ENCODE measurements at places on chromosomes 3 and 15.

DNA sequence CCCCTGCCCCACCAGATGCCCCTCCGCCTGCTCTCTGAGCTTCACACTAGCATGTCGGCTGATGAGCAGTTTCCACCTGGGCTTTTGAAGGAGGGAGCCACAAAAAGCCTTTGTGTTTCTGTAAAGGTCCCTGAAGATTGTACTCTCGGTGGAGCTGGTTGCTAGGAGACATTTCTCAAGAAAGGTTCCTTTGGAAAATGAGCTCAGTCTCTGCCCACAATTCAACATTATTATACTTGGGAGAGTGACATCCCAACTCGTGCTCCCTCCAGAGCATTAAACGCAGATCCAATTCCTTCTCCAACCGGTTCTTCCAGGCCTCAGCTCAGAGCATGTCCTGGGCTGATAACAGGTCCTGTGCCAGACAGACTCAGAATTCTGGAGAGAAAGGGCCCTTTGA, 26.8 kb upstream of the FAM107A start:
- no peak for DNase-seq

DNA sequence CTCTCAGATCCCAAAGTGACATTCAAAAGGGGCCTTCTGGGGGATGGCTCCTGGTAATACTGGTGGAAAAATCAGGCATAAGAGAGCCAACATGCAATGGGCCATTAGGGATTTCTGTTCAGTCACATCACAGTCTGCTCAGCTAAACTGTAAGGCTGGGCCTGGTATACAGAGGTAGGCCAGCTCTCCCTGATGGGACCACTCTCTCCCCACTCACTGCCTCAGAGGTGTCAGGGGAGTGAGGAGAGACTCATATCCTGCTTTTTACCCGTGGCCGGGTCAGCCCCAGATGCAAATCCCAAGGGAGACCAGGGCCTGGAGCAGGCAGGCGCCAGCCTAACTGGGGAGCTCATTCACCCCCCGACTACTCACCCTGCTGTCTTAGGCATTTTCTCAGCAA, 48.1 kb upstream of the TPM1 start:
- DNase-seq = no peak

DNA sequence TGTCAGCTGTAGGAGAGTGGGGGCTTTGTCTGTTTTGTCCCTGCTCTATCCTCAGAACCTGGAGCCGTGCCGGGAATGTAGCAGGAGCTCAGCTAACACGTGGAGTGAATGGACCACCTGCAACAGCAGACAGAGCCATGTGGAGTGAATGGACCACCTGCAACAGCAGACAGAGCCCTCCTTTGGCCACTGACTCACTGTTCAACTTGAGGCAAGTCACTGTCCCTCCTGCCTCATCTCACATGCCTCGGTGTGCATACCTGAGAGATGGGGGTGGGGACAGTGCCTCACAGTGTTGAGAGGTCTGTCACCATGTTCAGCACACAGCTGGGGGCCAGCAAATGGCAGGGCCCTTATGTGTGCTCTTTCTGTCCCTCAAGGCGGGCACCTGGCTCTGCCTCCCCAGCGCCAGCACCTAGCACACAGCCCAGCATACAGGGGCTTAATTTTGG, 27.9 kb downstream of the FEM1B start:
- no peak for DNase-seq

- DNase-seq = no peak
Observed at GRCh38 chr15:81302701-81303109, 21.2 kb downstream of the STARD5 start.

- no peak for DNase-seq
Observed at GRCh38 chr3:25437953-25438352, 9.9 kb downstream of the RARB start.

DNA sequence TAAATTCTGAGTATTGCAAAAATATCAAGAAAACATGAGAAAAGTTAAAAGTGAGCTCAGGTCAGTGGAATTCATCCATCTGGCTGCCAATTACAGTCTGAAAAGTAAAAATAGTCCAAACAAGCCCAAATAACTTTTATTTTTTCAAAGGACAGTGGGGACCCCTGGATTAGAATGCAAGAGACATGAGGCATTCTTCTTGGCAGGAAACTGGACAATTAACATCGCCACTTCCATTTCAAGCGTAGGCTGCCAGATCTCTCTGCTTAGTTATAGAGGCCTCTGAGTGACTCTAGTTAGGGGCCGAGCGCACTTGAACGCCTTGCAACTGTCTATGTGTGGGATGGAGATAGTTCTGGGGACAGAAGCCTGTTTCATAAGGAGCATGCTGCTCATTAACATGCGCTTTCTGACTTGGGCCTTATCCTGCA, 189.1 kb downstream of the GHSR start:
- peak; percentile 16 for DNase-seq

- peak; percentile 8 for DNase-seq
Observed at GRCh38 chr3:5226783-5227182, 39.3 kb downstream of the EDEM1 start.

- no peak for DNase-seq
Observed at GRCh38 chr15:58703610-58704009, 45.9 kb downstream of the ADAM10 start.

DNA sequence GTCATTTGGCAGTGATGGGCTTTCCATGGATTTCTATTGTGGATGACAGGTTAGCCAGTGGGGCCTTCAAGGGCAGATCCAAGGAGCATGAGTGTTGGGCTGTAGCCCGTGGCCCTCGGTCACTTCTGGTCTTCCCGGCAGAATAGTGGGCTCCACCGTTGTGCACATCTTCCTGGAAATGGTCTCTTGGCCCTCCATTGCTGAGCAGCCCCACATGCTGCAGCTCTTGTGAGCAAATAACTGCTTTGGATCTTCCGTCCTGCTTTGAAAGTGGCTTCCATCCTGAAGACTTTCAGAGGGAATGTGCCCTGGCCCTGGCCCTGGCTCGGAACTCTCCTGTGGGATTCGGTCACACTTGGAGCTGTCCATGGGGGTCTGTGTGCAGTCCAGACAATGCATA, 102.8 kb downstream of the SNRPN start:
- no peak for DNase-seq

DNA sequence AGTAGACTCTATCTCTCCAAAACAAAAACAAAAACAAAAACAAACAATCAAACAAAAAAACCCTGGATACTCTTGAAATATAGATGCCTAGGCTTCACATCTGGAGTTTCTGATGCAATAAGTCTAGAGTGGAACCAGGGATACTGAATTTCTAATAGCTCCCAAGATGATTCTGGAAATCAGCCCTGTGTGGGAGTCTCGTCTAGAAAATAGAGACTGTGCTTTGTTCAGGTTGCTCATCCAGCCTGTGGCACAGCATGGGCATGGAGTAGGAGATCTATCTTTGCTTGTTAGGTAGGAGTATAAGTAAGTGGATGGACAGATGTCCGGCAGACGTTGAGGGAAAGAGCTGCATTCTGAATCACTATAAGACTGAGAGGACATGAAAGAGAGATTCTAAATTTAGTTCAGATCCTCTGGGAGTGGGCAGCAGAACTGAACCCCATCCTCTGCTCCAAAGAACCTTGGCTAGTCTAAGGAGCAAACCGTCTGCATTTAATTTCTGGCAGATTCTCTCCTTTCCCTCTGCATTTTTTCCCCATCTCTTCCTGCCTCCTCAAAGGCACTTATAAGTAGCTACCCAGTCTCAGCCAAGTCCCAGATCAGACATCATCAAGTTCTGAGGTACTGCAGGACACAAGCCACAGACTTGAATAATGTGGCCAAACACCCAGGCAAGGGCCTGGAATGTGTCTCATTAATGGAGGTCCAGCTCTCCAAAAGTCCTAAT, 92.6 kb upstream of the STRIT1 start:
- DNase-seq = no peak

GRCh38 chr15:88241060-88241459, 15.5 kb downstream of the NTRK3 start:
- no peak for DNase-seq

DNA sequence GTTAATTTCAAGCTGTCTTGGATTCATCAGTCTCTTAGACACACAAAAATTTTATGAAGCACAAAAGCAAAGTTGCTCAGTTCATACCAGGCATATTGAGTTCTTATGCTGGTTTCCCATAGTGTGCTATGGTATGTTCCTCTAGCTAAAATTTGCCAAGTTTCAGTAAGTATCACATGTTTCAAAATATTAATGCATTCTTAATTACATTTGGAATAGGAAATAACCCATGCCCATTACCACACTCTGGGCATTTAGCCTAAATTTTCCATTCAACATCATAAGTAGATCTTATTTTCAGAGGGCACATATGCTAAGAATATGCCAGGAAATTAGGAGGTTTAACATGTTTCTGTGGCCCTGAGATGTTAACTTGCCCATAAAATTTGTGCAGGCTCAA, 289.9 kb downstream of the SHOX2 start:
- no peak for DNase-seq

DNA sequence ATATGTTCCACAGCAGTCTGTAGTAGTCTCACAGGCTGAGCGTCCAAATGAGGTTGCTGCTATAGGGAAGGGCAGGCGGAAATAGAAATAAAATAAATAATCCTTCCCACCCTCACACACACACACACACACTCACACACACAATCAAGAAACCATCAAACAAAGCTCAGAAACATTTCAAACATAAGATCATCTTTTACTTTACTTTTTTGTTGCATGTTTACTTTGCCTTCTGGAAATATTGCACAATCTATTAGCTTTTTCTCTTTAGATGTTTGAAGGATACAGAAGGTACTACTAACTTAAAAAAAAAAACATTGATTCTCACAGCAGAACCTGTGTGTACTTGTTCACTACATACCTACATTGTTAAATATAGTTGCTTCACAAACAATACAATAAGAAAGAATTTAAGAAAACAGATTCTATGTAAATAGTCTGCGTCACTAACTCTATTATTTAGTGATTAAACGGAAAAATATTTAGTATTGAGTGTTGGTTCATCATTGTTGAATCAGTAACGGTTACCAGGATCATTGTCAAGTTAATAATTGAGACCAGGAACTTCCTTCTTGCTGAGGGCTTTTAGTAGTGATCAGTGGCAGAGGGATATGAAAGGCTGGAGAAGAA, 20.5 kb downstream of the ALCAM start:
- no peak for DNase-seq

DNA sequence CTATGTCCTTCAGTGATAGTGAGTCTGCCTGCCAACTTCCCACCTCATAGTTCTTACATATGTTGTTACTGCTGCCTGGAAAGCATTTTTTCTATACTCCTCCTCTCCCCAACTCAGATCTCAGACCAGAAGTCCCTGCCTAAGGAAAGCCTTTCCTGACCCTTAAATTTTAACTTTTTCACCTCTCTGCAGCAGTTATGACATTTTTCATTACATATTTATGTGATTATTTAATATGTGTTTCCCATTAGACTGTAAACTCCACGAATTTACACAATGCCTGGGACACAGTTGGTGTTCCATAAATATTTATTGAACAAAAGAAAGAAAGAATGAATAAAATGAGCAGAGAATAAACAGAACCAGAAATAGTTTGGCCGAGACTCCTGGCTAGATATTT, 125.5 kb downstream of the MITF start:
- no peak for DNase-seq

DNA sequence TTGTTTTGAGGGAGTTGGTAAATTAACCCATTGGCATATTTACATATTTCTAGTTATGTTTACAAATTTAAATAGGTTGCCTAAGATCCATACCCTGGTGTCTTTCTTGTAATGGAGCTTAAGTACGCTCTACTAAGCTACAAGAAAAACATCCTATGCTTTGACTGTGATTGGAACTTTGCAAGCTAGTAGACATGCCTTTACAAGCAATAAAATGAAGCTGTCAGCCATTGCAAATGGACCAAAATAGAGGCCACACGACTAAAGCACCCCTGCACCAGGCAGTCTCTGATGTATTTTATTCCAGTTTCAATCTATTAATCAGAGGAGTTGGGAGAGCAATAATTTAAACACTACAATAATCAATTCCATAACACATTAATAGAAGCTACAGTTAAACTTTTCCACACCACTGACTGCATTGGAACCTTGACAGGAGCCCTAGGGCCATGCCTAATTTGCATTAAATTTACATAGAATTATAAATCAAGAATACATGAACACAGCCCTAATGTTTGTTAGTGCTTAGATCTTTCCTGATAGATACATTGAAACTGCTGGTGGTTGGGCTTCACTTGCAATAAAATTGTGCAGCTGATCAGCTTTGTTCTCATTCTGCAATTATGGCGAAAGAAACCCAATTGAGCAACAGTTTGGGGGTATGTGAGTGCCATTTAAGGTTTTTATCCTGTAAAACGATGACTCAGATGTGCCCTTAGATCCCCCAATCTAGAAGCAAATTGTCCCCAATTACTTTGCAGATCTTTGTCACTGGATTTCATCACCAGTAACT, 360.1 kb downstream of the LSAMP start:
- no peak for DNase-seq

DNA sequence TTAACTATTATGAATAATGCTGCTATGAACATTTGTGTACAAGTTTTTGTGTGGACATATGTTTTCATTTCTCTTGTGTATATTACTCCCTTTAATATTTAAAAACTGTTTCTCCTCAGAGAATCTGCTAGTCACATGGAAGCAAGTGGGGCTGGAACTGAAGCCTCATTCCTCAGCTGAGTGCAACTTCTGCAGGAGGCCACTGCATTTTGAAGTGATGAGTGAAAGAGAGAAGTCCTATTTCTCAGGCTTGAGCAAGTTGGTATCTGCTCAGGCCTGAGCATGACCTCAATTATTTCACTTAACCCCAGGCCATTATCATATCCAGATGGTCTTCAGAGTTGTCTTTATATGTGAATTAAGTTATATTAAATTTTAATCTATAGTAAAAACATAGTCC, 11.5 kb downstream of the TLR9 start:
- no peak for DNase-seq

- DNase-seq = no peak
Observed at GRCh38 chr3:171736556-171736955, 73.7 kb downstream of the PLD1 start.

GRCh38 chr15:57589281-57589680, 2.4 kb upstream of the MYZAP start:
- DNase-seq = peak; percentile 12

- DNase-seq = no peak
Observed at GRCh38 chr3:63047068-63047467, 171.9 kb upstream of the CADPS start.

DNA sequence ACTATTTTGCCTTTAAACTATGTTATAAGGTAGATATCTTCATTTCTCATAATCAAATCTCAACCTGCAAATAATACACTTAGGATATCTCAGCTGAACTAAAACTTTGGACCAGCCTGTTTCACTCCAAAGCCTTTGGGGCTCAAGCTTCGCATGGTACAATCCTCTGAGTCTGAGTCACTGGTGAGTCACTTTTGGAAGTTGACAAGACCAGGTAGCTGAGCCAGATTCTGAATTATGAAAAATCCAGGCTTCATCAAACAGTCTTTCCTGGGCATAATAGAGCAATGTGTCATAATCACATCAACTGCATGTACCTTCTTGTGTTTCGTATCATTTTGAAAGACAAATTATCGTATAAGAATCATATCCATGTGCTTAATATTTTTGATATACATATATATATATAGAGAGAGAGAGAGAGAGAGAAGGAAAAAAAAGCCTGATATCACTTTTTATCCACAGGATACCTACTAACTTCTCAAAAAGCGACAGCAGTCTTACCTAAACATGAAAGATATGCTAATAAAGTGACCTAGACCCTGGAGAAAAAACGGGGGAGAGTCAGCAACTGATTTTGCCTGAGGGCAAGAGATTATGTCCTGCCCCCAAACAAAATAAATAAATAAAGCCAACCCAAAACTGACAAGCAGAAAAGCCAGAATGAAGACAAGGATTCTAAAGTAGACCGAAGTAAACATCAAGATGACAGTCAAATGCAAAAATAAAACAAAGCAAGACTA, 263.9 kb upstream of the TGFBR2 start:
- DNase-seq = no peak

- DNase-seq = no peak
Observed at GRCh38 chr3:55169608-55170072, 241.8 kb upstream of the LRTM1 start.

GRCh38 chr3:133038089-133038730, at the start of gene TMEM108:
Gene TMEM108, plus strand, starts transcription at chr3:133038391.
- peak; percentile 87 for DNase-seq
